ENCODE measurements at places on chromosomes 4 and X.

DNA sequence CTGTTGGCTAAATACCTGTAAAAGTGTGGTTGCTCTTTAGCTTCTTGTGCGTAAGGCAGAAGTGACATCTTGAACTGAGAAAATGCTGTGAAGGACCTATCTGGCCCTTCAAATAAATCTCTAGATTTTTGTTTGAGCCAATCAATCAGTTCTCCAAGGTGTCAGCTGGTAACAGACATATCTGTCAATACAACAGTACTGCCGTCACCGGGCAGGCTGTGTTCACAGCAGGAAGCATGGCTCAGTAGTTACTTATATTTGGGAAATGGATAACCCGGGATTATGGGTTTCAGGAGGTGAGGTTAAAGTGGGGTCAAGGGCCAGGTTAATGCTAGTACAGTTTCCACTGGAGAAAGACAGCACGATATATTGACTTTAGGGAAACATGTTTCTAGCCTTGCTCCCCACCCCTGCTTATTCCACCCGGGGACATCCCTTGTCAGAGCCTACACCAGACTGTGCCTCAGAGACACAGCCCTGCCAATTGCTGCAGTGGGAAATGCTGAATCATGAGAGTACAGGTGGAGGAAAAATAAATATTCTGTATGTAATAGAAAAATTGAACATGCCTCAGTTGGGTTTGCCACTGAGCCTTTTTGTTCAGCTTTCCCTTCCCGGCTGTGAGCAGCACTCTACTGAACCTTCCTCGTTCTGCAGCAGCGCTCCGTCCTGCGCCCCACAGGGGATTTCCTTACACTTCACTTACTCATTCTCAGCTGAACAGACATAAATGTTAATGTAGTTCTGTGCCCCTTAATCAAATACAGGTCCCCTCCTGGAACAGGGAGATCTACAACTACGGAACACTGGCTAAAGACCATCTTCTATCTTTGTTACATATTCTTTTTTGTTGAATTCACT lies 121.1 kb downstream of the MGST2 start:
- no peak for DNase-seq

- no peak for DNase-seq
Measured at GRCh38 chr4:149531861-149532260, 283.8 kb downstream of the IQCM start.

DNA sequence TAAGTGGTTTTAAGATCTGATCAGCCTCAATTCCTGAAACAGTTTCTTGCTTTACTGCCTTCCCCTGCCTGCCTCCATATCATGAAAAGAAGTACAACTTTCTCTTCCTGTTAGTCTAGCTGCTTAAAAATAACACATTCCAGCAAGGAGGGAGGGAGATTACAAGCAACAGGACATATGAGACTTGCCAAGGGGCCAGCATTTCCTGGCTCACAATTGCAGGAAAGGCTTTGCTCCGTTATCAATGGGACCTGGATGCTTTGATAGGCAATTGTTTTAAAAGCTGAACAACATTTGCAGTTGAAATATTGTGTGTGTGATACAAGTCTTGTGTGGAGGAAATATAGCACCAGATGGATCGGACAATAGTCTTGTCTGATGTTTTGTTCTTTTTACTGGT lies 425.0 kb downstream of the FAT4 start:
- no peak for DNase-seq

DNA sequence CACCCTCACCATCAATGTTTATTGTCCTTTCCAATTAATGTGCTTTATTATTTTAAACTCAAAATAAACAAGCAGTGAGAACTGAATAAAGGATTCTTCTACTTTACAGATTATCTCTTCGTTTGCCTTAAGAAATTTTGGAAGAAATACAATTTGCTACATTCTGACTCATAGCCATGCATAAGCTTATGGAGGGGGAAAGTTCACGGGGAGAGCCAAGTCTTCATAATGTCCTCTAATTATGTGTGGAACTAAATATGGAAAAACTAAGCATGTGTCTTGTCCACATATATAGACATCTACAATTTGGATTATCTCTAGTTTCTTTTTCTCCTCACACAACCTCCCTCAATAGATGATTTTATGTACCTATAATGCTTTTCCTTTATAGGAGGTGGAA lies 17.5 kb downstream of the CXCL13 start:
- no peak for DNase-seq

DNA sequence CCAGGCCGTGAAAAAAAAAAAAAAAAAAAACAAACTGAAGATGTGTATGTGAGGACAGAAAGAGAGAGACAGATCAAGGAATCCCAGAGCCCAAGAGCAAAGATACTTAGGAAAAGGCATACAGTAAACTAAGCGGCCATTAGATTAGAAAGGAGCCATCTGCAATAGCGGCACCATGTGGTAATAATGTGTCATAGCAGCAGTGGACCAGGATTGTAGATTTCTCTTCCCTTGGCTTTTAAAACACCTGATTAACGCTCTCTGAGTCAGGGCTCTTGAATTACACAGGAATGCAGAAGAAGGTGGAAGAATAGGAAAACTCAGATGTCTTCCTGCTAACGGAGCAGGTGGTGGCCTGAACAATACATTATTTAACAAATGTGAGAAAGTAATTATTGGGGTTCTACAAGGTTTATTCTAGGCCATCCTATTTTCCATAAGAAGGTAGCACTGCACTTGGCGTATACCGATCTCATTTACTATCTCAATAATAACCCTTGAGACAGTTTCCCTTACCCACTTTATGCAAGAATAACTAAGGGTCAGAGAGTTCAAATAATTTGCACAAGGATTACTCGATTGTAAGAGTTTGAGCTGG lies 182.7 kb downstream of the KCNIP4 start:
- peak; percentile 27 for DNase-seq

DNA sequence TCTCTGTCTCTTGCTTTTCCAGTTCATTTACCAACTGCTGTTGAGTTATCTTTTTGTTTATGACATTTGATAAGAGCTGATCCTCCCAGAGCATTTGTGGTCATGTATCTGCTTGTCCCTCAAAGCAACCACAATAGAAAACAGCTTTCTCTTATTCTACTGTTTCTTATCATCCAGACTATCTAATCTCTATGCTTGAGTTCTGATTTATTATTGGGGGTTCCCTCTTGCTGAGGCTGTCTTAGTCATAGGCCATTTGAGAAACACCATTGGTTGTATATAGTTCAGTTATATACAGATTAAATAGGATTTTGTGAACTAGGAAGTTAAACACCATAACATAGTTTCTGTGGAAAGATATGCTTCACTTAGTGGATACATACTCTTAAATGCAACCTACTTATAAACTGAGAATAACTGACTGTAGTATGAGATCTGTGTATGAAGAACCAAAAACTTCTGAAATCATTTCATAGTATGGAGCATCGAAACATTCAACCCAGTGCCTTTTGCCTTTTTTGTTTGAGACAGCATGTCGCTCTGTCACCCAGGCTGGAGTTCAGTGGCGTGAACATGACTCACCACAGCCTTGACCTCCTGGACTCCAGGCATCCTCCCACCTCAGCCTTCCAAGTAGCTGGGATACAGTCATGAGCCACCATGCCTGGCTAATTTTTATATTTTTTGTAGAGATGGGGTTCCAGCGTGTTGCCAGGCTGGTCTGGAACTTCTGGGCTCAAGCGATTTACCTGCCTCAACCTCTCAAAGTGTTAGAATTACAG lies 75.8 kb downstream of the STIM2 start:
- no peak for DNase-seq

- DNase-seq: no peak
Measured at GRCh38 chrX:24528605-24529004, 63.5 kb downstream of the PDK3 start.

DNA sequence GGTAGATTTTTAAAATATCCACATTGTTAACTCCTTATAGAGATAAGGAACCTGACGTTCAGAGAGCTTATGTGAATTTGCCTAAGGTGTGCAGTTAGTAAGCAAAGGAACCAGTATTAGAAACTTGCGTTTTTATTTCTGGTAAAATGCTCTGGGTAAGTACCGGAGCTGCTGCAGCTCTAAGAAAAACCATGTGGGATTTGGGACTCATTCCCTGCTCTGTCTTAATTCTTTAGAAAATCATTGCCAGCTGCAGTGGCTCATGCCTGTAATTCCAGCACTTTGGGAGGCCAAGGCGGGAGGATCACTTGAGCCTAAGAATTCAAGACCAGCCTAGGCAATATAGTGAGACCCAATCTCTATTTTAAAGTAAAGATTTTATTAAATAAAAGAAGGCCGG lies 5.8 kb downstream of the CCKAR start:
- no peak for DNase-seq
